ENCODE measurements at places on chromosomes 12 and 14.

- no peak for DNase-seq
These were observed 12.5 kb downstream of the SPTB start for GRCh38 chr14:64867182-64867581.

- no peak for DNase-seq
These were observed 144.6 kb downstream of the RAD51B start for GRCh38 chr14:67963960-67964812.

GRCh38 chr12:120642121-120642520 is 1.7 kb downstream of the CABP1 start:
- DNase-seq, result no peak

DNA sequence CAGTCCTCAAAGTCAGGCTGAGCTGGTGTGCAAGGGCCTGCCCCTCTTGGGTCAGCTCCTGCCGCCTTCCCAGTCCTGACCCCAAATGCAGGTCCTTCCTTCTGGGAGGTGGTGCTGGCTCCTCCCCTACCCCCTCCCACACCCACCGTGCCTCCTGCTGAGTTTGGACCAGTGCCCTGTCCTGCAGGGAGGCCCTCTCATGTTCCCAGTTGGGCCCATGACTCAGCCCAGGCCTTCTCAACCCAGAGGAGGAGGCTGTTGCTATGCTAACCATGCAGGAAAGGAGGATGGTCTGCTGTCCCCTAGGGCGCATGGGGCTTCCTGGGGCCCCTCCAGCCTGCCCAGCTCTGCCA is 4.4 kb downstream of the ZBTB42 start:
- DNase-seq, result no peak

- DNase-seq, result no peak
These were observed 64.7 kb downstream of the CCDC92 start for GRCh38 chr12:123907726-123908476.

- no peak for DNase-seq
These were observed 96.2 kb downstream of the KICS2 start for GRCh38 chr12:64125913-64126312.

DNA sequence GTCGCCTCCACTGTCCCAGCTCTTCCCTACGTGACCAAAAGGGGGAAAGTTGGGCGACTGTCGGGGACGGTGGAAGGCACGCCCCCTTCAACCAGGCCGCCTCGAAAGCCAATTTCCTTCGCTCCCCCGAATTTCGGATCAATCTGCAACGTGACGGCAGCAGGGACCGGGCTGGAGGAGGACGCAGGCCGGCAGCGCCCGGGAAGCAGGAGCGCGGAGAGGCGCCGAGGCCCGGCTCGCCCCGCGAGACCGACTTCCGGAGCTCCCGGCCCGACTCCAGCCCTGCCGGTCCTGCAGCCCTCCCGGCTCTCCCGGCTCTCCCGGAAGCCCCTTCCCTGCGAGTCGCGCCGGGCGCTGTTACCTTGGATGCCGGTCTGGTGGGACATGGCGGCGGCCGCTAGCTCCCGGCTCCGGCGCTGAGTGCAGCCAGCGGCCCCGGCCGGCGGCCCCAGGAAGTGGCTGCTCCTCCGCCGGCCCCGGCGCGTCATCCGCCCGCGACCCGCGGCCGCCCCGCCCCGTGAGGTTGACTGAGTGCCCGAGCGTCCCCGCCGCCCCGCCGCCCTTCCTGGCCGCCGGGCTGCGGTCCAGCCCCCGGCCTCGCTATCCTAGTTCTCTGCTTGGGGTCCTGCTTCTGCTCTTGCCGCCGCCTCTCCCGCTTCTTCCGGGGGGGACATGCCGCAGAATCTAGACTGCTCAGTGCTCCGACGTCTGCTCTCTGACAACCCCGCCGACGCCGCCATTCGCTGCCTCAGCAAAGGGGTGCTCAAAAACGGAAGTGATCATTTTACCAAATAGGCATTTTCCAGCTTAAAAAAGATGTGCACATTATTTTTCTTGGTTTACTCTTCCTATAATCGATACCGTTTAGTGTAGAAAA is at the start of gene TWF1:
Gene TWF1, minus strand, starts transcription at position 458 of the 877 bp plus-strand sequence. Its CDS starts 72 bp downstream, at position 386.
- DNase-seq, result peak; percentile 88

- no peak for DNase-seq
These were observed 13.0 kb downstream of the FGD6 start for GRCh38 chr12:95204141-95204866.

GRCh38 chr14:89625731-89626232 is 208.7 kb upstream of the FOXN3 start:
- DNase-seq, result no peak

DNA sequence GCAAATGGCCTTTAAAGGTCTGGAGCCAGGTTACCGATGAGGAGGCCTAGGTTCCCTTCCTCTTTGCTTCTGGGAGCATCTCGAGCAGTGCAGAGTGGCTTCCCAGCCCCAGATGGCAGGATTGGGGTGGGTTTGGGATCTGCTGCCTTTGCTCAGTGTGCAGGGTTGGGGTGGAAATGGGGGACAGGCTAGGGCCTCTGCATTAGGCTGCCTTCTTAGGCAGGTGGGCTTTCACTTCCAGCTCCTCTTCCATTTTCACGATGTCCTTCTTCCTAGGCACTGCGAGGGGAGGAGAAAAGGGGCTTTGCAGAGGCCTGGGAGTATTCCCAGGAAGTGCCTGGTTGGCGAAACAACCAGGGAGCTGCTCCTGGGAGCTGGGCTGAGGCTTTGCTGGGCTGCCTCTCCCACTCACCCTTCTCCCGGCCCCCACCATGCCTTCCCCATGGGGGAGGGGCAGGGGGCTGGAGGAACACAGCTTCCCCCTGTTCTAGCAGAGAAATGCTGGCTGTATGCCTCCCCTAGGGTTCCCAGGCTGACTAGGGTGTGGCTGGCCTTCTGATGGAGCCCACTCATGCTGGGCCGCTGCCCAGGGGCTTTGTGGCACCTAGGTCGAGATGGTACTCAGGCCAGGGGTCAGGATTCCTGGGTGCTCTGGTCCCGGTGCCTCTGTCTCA is 2.4 kb downstream of the NR4A1 start:
- DNase-seq, result no peak

DNA sequence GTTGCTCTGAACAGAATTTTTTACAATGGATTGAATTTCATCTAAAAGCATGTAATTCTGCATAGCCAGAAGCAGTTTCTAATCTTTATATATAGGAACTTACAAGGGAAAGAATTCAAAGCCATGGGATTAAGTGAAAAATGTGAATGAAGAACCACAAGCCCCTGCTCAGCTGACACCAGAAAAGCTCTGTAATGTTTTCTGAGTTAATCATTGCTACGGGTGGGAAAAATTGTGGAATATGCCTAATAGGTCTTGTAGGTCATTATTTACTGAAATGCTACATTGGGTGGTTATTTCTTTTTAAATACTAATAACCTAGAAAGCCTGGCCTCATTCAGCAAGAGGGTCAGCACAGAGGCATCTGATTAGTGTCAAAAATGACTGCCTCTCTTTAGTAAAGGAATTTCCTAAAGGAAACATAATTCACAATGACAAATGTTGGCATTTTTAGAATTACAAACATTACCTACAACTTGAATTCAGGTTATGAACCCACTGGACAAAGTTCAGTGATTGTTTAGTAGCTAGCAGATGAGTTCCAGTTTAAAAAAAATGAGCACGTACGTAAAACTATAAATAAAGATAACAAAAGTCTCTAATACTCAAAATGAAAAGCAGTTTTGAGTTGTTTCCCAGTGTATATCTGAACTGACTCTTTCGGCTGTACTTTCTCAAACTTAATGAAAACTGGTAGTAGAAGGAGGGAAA is 75.3 kb downstream of the BMP4 start:
- no peak for DNase-seq

DNA sequence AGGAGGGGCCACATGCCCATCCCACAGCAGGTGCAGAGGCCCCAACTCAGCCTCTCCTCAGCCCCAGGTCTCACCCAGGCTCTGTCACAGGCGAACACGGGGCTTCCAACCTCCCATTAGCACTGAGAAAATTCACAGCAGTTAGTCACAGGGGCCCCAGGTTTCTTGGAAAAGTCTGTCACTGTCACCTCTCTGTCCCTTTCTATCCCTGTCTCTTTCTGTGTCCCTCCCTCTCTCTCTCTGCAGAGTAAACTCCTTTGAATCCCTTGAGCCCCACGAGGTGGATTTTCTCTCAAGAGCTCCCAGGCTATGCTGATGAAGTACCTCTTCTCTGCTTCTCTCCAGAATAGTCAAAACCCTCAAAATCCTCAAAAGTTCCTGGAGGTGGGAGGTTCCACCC is 14.0 kb upstream of the ENDOU start:
- no peak for DNase-seq

DNA sequence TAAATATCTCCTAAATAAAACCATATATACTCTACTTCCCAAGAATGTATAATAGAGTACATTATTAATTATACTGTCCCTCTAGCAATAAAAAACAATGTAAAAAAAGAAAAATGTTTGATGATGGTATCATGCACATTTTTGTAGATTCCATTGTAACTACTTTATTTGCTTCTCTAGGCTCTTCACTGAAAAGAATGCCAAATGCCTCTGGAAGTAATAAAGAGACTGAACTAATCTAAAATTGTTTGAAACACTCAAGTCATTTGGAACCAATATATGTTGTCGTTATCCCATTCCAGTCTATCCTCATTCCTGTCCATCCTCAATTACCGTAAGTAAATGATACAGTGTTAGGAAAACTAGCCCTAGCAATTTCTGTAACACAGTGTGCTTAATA is 233.6 kb downstream of the C12orf50 start:
- DNase-seq, result no peak

DNA sequence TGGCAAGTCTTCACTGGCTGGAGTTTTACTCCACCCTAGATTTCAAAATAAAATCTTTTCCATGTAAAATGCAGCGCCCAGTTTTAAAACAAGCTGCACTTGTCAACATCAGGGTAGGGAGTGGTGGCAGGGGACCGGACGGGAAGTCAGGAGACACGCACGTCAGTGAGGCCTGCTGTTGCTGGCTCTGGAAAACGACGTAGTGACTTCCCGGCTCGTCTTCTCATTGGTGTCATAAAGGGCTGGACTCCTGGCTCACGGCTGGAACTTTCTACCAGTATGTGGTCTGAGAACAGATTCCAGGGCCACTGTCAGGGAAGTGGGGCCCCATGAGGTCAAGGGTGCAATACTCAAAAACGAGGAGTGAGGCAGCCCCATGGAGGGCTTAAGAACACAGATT is 64.2 kb upstream of the FOXN3 start:
- DNase-seq, result no peak

DNA sequence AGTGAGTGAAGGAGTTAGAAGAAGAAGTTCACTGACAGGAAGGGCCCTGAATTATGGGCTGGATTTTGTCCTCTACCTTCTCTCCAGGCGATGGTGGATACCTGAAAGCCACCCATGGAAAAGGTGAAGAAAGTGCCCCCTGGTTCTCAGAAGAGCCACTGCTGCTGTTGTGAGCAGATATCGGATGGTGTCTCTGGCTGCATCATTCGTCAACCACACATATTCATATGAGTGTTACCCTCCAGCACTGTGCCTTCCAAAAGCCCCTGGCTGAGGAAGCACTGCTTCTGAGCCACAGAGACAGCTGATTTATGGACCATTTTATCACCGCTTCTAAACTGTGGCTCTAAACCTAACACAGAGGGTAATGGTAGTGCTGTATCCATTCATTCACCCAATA is 2.0 kb upstream of the ACTN1 start:
- DNase-seq, result no peak

DNA sequence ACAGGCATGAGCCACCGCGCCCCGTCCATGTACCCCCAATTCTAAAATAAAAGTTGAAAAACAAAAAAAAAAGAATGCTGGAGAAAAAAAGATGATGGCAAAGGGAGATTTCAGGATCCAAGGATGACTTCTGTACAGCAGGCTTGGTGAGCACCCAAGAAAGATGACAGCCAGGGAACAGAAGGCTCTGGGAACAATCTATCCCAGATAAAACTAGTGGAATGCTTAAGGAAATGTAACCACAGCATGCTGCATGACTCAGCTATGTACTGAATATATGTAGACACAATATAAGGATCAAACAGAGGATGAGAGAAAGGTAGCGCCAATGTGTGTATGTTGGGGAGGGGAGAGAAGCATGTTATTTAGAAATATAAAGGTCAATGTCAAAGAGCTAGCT is 123.7 kb upstream of the TMTC1 start:
- DNase-seq, result no peak

- DNase-seq, result no peak
These were observed 6.9 kb downstream of the MMP14 start for GRCh38 chr14:22843123-22843925.

GRCh38 chr12:21026302-21026701 is 104.7 kb upstream of the SLCO1B1 start:
- DNase-seq, result no peak

- peak; percentile 37 for DNase-seq
These were observed 516 bp downstream of the ANKRD9 start for GRCh38 chr14:102508774-102509745.

GRCh38 chr12:88924162-88924561 is 343.9 kb upstream of the KITLG start:
- DNase-seq, result no peak

- no peak for DNase-seq
These were observed 115.5 kb upstream of the G2E3 start for GRCh38 chr14:30443368-30444007.

DNA sequence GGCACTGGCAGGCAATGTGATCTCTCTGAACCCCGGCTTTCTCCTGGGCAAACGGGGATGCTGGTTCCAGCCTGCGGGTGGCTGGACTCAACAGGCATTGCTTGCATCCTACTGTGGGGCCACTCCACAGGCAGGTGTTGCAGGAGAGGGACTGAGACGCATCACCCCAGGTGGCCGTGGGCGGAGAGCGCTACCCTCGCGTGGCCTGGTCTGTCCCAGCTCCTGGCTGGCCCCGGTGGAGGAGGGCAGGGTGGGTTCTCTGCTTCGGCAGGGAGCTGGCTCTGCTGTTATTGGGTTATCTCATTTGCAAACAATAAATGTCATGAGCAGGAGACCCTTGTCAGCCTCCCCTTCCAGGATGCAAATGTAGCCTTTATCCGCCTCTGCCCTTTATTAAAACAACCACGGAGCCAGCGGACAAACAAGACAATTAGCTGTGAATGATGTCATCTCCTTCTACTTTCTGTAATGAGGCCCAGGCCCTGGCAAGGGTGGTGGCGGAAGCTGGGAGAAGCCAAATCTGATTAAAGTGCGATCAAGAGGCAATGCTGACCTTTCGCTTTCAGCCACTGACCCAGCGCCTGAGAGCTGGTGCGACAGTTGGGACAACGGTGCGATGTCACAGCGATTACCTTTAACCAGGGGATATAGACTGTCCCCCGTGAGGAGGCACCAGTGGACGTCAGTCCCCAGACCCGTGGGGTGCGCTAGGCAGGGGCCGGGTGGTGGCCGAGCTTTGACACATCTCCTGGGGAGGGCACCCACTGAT is 161.8 kb downstream of the KIF26A start:
- DNase-seq, result no peak

GRCh38 chr14:30957813-30958370 is 67.6 kb upstream of the AP4S1 start:
- DNase-seq, result no peak

Measured in activated naive CD4-positive, alpha-beta T cell treated with Interleukin-2 at 50 U/mL for 16 hours (primary cell).